Iris pigment epithelial cell (primary cell): ENCODE measurements at places on chromosomes 5 and 9.

- no peak for DNase-seq
These were observed 53.4 kb downstream of the CYSTM1 start for GRCh38 chr5:140228364-140228837.

- no peak for DNase-seq
These were observed 318.0 kb downstream of the PSAT1 start for GRCh38 chr9:78614892-78615291.

- no peak for DNase-seq
These were observed 136.8 kb downstream of the ASTN2 start for GRCh38 chr9:117278020-117278419.

DNA sequence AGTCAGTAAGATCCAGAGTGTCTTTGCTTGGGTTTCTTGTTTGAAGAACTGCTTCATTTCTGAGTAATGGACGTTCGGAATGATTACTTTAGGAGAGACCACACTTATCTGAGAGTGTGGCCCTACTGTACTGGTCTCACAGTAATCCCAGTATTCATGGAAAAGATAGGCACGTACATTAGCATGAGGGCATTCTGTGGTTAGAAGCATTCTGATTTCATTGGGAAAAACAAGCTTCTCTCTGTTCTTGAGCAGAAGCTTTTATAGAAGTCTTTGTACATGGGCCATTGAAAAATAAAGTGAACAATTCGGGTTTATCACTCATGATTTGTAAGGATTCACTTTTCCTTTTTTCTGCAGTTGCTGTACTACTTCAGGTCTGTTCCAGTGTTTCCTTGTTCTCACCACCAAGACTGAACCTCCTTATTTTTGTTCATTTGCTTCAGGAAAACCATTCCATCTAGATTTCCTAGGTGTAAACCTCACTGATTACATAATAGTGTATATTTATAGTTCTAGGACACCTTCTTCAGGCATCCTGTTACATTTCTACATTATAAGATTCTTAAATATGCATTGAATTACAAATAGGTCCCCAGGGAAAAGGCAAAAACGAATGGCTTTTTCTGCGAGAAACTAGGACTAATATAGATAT lies 10.1 kb downstream of the TGFBR1 start:
- DNase-seq = no peak

- DNase-seq = peak; percentile 35
These were observed 57.8 kb upstream of the LARP1 start for GRCh38 chr5:154697371-154697770.

DNA sequence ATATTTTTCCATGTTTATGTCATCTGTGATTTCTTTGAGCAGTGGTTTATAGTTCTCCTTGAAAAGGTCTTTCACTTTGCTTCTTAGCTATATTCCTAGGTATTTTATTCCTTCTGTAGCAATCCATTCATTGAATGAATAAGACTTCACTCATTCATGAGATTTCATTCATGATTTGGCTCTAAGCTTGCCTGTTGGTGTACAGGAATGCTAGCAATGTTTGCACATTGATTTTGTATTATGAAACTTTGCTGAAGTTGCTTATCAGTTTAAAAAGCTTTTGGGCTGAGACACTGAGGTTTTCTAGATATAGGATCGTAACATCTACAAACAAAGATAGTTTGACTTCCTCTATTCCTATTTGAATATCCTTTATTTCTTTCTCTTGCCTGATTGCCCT lies 15.9 kb downstream of the RLN2 start:
- peak; percentile 77 for DNase-seq

- DNase-seq = peak; percentile 76
These were observed 888 bp downstream of the RABGAP1 start for GRCh38 chr9:122941582-122942234.

- no peak for DNase-seq
These were observed 13.5 kb upstream of the AHRR start for GRCh38 chr5:307794-308579.

- no peak for DNase-seq
These were observed 545.2 kb downstream of the CSNK1G3 start for GRCh38 chr5:124056991-124057723.

DNA sequence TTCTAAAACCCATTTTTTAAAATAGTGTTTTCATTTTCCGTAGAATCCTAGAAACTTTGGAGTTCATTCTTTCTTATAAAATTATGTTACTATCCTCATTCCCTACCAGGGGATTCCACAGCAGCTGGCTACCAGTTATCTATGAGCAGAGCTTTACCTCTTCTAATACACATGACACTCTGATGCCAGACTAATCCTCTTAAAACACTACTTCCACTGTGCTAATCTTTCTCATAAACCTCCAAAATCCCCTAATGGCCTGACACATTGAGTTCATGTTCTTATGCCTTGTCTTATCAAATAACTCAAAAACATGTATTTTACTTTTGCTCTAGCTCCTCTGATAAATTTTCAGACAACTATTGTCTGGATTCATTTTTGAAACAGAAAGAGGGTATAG lies 633.6 kb upstream of the FTMT start:
- DNase-seq = no peak

GRCh38 chr5:99331061-99331460 lies 402.3 kb upstream of the CHD1 start:
- DNase-seq = no peak

GRCh38 chr5:170553218-170553617 lies 49.4 kb downstream of the KCNIP1 start:
- DNase-seq = no peak

- DNase-seq = no peak
These were observed 383.3 kb downstream of the PSAT1 start for GRCh38 chr9:78680196-78680595.

GRCh38 chr5:120734033-120734432 lies 269.9 kb downstream of the PRR16 start:
- DNase-seq = no peak

GRCh38 chr9:99430301-99430700 lies 208.2 kb downstream of the SEC61B start:
- peak; percentile 62 for DNase-seq

DNA sequence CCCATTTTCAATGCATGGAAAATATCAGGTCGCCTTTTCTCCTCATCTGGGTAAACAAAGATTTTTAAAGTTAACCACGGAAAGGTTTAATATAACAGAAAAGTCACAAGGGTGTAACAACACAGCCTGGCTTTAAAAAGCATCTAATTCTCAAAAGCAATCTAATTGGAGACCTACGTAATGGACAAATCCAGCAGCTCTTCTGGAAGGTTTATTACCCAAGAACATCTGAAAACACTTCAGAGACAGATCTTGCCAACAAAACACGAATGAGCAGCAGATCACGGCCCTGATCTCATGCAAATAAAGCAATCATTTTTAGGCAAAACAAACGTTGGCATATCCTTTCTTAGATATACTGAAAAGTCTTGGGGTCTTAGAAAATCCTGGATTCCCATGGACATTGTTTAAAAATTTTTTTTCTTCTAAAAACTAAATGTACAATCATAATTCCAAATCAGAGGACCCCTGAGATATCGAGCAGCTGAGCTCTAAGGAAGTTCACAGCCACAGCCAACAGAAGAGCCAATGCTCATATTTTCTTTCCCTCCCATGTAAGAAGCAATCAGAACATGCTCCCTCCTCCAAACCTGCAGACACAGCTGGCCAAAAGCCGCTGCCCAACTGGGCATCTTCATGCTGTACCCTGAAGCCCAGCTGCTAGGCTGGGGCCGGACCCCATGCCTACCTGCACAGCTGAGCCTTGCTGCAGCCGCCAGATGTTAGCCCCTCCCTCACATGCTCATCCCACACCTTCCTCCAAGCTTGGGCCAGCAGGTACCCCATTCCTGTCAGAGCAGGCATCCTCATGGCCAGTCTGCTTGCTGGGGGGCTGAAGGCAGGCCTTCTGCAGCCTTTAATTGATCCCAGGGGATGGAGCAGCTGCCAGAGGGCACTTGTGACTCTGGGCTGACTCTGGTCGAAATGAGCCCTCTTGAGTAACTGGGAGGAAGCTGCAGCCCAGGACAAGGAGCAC lies 11.2 kb downstream of the ANKS6 start:
- no peak for DNase-seq

DNA sequence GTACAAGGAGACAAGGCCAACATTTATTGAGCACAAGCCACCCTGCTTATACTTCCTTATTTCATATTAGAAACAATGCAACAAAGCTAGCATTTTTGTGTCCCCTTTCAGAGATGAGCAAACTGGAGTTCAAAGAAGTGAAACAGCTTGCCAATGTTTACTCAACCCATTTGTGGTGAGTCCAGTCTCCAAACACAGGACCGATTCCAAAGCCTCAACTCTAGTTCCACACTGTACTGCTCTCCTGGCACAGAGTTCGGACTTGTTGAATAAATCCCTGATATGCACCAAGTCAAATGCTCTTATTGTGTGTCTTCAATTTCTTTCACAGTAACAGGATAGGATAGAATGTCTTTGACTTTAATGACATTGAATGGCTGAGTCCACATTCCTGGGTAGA lies 604.8 kb upstream of the BRINP1 start:
- DNase-seq = no peak

GRCh38 chr9:133874060-133874657 lies 118.0 kb downstream of the VAV2 start:
- peak; percentile 84 for DNase-seq

DNA sequence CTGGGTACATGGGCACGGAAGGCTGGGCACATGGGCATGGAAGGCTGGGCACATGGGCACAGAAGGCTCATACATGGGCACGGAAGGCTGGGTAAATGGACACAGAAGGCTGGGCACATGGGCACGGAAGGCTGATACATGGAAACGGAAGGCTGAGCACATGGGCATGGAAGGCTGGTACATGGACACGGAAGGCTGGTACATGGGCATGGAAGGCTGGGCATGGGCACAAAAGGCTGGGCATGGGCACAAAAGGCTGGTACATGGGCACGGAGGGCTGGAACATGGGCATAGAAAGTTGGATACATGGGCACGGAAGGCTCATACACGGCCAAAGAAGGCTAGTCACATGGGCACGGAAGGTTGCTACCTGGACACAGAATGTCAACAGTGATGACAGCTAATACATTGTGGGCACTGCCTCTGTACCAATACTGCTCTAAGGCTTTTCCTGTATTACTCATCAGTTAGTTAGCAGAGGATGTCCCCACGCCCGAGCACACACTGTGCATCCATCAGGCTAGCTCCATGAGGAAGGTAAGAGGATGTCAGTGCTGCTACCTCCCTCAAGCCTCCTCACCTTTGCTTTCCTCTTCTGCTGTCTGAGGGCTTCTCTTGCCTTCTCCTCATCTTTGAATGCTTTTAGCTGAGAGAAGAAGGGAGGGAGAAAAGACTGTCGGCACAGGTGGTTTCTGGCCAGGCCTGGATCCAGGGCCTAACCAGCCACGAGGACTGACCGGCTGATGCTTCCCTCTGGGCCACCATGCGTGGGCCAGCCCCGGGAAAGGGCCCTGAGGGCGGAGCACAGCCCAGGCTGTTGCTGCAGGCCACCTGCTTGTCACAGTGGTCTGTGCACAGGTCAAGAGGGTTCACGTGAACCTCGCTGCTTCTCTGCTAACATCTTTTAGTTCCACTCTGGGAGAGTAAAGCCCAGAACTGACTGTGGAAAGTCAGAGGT lies 14.3 kb downstream of the GPX3 start:
- no peak for DNase-seq

GRCh38 chr5:1060535-1060981 lies 51.3 kb downstream of the SLC12A7 start:
- no peak for DNase-seq

- no peak for DNase-seq
These were observed 38.9 kb downstream of the LPAR1 start for GRCh38 chr9:110999379-110999778.

- DNase-seq = no peak
These were observed 1.2 kb downstream of the GLRX start for GRCh38 chr5:95821110-95822021.

DNA sequence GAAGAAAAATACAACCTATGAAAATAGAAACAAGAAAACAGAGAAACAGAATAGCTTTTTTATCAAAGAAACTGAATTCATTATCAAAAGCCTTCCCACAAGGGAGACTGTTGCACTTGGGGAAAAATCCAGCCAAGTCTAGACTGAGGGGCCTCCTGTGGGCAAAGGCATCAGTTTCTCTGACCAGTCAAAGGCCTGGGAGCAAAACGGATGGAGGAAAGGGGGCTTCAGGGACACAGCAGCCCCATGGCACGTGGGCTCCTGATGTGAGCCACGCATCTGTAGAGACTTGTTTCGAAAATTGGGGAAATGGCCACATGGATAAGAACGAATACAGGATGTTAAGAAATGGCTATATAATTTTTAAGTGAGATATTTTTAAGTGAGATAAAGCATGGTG lies 21.1 kb downstream of the ZDHHC11B start:
- DNase-seq = no peak

DNA sequence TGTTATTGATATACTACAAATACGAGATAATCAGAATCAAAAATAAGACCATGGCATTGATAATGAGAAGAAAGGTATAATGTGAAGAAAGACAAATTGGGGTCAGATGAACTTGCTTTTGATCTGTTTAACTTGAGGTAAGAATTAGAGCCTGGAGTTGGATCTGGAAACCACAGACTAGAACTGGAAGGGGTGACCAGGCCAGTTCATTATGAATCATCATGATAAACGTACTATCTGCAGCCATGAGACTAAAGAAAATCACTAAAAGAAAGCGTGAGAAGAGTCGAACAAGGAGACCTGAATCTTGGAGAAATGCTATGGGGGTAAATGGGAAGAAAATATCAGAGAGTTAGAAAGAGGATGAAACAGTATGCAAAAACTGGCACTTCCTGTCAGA lies 967.5 kb downstream of the NR2F1-AS1 start:
- peak; percentile 75 for DNase-seq

GRCh38 chr9:21554813-21555212 lies 72.7 kb upstream of the IFNE start:
- DNase-seq = no peak

- DNase-seq = no peak
These were observed 11.4 kb upstream of the C5orf63 start for GRCh38 chr5:127084656-127085055.

DNA sequence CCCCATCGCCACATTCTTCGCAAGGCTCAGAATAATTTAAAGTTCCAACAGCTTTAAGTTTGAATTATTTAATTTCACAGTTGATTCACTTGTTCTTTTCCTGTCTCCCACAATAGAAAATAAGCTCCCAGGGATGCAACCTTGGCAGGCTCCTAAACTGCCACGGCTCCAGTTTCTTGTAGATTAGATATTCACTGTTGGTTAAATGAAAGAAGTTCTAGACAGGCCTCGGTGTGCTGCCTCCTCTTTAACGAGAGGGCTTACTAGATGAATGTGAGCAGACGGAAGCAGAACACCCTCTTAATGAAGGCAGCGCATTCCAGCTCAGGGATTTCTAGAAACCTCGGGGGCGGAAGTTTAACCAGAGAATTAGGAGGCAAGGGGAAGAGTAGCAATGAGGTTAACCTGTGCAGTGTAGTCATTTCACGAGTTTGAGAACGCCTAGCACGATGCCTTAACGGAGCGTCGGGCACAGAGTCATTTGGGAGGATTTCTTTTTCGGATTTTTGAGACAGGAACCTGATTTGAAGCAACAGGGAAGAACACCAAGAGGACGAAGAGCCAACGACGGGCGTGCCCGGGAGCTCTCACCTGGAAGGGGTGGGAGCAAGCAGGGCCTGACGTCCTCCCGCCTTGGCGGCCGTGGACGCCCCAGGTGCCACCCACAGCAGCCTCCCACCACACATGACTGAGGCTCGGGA lies 637 bp upstream of the SMC5 start:
- peak; percentile 53 for DNase-seq

- DNase-seq = no peak
These were observed 15.0 kb downstream of the CERCAM start for GRCh38 chr9:128435611-128436010.
